Natural killer cell (primary cell): ENCODE measurements at places on chromosomes 13 and 19. TPM values are rescaled to one million over a fixed set of nuclear protein-coding genes. Genes with fewer than 3 reads are reported as not detected.

SIGLEC5 gene
- 0.90 TPM for total RNA-seq

SEMA6B gene
- total RNA-seq: 5.4 TPM

GJA3 gene
- total RNA-seq: not detected

CATSPERD gene
- not detected for total RNA-seq

FAM124A gene
- total RNA-seq: not detected

NLRP4 gene
- not detected for total RNA-seq

SMIM17 gene
- not detected for total RNA-seq

EPS8L1 gene
- total RNA-seq: 8.8 TPM

TNFSF11 gene
- total RNA-seq: 2.8 TPM

DLL3 gene
- not detected for total RNA-seq

ZNF333 gene
- total RNA-seq: 31.6 TPM

DPP9 gene
- 133 TPM for total RNA-seq

CGB8 gene
- total RNA-seq: not detected

ZNF577 gene
- total RNA-seq: 15.6 TPM

SPRED3 gene
- total RNA-seq: 1.3 TPM

C19orf33 gene
- 1.5 TPM for total RNA-seq

UHRF1 gene
- 2.8 TPM for total RNA-seq

LGALS7B gene
- not detected for total RNA-seq

CBY2 gene
- total RNA-seq: not detected

RPL13A gene
- 1,881 TPM for total RNA-seq

SERP2 gene
- 4.1 TPM for total RNA-seq

AXL gene
- 0.16 TPM for total RNA-seq

MEX3D gene
- total RNA-seq: 6.9 TPM

KLHL1 gene
- total RNA-seq: not detected

ATP4A gene
- total RNA-seq: not detected

KCTD12 gene
- total RNA-seq: 4.8 TPM

FGF14 gene
- total RNA-seq: not detected

DOCK9 gene
- 31.5 TPM for total RNA-seq

RXFP2 gene
- total RNA-seq: not detected

FBN3 gene
- not detected for total RNA-seq

MPHOSPH8 gene
- 59.8 TPM for total RNA-seq

ZNF850 gene
- total RNA-seq: 4.2 TPM

LRCH1 gene
- 29.6 TPM for total RNA-seq

RNF113B gene
- total RNA-seq: not detected

CCDC70 gene
- not detected for total RNA-seq

KLK10 gene
- total RNA-seq: not detected

ZNF560 gene
- not detected for total RNA-seq

ZNF234 gene
- total RNA-seq: 5.5 TPM

ZNF763 gene
- total RNA-seq: 5.8 TPM

PRODH2 gene
- not detected for total RNA-seq

SELENOW gene
- 97.2 TPM for total RNA-seq
